ENCODE measurements at places on chromosomes 6 and 20.

DNA sequence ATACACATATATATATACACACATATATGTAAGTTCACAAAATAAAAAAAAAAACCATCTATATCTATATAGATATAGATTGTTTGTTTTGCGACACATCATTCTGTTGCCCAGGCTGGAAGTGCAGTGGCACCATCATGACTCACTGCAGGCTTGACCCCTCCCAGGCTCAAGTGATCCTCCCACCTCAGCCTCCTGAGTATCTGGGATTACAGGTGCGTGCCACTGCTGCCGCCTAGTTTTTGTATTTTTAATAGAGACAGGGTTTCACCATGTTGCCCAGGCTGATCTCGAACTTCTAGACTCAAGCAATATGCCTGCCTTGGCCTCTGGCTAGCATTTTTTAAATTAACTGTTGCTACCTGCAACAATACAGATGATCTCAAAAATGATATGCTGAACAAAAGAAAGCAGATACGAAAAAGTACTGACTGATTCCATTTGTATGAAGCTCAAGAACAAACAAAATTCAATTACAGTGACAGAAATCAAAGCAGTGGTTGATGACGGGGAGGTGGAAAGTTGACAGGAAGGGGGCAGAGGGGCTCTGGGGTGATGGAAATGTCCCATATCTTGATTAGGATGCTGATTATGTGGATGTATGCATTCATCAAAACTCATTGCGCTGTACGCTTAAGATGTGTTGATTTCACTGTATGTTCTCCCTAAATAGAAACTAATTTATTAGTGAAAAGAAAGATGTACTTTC is 49.6 kb downstream of the ATXN1 start:
- no peak for DNase-seq

- DNase-seq, result no peak
Observed at GRCh38 chr6:2804516-2804915, 37.1 kb downstream of the SERPINB1 start.

DNA sequence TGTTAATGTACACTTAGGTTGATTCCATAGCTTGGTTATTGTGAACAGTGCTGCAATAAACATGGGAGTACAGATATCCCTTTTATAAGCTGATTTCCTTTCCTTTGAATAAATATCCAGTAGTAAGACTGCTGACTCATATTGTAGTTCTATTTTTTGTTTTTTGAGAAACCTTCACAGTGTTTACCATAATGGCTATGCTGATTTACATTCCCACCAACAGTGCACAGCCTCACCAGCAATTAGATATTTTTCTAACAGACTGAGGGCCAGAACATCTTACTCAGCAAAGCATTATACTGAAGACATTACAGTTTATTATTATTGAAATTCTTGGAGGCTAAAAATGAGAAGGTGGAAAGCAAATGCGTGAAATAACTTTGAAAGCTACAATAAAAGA is 187.3 kb upstream of the HEY2 start:
- no peak for DNase-seq

DNA sequence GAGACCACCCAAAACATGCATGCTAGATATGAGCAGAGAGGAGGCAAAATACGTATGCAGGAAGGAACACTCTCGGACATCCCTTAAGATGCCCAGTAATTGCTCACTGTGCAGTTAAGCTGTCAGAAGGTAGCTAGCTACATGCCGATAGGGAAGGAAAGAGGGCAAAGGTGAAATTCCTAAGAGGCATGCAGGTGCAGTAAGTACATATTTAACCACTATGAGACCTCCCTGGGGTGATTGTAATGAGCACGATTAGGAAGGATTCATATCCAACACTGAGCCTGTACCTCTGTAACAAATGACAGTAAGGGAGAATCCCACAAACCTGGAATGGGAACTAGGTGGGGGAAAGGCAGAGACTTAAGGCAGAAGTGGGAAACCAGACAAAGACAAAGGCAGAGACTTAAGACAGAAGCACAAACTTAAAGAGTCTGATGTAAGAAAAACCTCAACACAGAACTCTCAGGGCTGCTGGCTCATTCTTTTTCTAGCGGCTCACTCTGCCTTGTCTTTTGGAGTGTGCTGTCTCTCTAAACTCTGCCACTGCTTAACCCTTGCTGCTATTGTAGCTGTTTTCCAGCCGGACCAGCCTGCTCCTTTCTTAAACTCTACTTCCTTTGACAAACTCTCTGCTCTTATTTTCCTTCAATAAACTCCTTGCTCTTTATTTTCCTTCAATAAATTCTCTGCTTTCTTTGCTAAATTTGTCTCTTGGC is 148.1 kb downstream of the UBE3D start:
- no peak for DNase-seq

DNA sequence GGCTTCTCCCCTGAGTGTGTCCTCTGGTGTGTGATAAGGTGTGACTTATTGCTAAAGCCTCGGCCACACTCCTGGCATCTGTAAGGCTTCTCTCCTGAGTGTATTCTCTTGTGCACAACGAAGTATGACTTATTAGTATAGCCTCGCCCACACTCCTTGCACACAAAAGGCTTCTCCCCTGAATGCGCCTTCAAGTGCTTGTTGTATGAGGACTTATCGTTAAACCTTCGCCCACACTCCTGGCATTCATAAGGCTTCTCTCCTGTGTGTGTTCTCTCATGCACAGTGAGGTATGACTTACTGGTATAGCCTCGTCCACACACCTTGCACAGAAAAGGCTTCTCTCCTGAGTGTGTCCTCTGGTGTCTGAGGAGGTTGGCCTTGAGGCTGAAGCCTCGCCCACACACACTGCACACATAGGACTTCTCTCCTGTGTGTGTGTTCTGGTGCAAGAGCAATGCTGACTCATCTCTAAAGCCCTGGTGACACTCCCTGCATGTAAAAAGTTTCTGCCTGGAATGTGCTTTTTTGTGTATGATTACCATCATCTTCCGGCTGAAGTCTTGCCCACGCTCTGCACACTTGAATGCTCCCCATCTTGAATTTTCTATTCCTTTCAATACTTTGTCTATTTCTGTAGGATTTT is 20.4 kb downstream of the ZNF337 start:
- DNase-seq, result no peak

- DNase-seq, result no peak
Observed at GRCh38 chr6:68427630-68428029, 207.5 kb upstream of the ADGRB3 start.
